Brain microvascular endothelial cell (primary cell): ENCODE measurements at places on chromosomes 16 and 17.
A peak's percentile ranks its signal among the peaks of the same experiment; 100 is the strongest.

- DNase-seq = no peak
Observed at GRCh38 chr16:3065742-3066439, 451 bp downstream of the IL32 start.

GRCh38 chr16:86391486-86391885 is 118.8 kb upstream of the FOXF1 start:
- DNase-seq = peak; percentile 17

- no peak for DNase-seq
Observed at GRCh38 chr17:53058031-53058430, 764.7 kb upstream of the KIF2B start.

- peak; percentile 90 for DNase-seq
Observed at GRCh38 chr17:43760254-43760852, 1.8 kb upstream of the SOST start.

GRCh38 chr16:49675413-49675812 is 180.5 kb downstream of the ZNF423 start:
- DNase-seq = no peak

- DNase-seq = no peak
Observed at GRCh38 chr16:88387941-88388627, 5.3 kb downstream of the ZNF469 start.
